Activated CD8-positive, alpha-beta memory T cell treated with anti-CD3 and anti-CD28 coated beads, Interleukin-2, amount 50 U/mL, for 4 hours (primary cell): ENCODE measurements at places on chromosomes 6 and 20.

DNA sequence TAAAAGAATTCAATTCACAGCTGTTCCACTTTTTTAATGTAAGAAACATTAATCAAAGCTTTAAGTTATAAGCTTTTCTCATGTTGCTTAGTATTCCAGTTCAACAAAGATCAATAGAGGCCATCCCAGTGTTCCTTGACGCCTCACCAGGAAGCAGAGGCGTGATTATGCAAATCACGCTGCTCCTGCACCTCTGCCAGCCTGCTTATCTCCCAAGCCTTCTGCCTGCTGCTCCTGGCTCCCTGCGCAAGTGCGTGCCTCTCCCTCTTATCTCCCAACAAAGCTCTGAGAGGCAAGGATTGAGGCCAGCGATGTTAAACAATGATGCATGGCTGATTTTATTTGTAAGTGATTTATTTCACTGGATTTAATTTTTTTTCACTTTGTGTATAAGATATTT lies 42.8 kb downstream of the INSM1 start:
- no peak for DNase-seq

- no peak for DNase-seq
Observed at GRCh38 chr20:12989586-12990115, 19.1 kb upstream of the SPTLC3 start.

- no peak for DNase-seq
Observed at GRCh38 chr6:108222064-108222463, 38.8 kb downstream of the SNX3 start.

- DNase-seq = no peak
Observed at GRCh38 chr6:160791981-160792418, 90.0 kb downstream of the PLG start.

GRCh38 chr20:19756761-19757486 lies 1.1 kb upstream of the RIN2 start:
- DNase-seq = no peak
